ENCODE measurements at places on chromosomes 7 and 10. TPM values are rescaled to one million over a fixed set of nuclear protein-coding genes. Genes with fewer than 3 reads are reported as not detected.

Gene C10orf53
- total RNA-seq, result not detected

Gene GJC3
- total RNA-seq, result 0.11 TPM

Gene CLRN3
- not detected for total RNA-seq

Gene DDC
- total RNA-seq, result 1.8 TPM

Gene MEPCE
- total RNA-seq, result 43.3 TPM

Gene AFAP1L2
- 23.6 TPM for total RNA-seq

Gene ANKRD2
- 4.2 TPM for total RNA-seq

Gene FANK1
- 3.2 TPM for total RNA-seq

Gene TRIP6
- total RNA-seq, result 47.7 TPM

Gene RHOBTB1
- 7.0 TPM for total RNA-seq

Gene MSS51
- total RNA-seq, result 0.36 TPM

Gene ADCYAP1R1
- 0.13 TPM for total RNA-seq

Gene NODAL
- total RNA-seq, result not detected

Gene H2BK1
- not detected for total RNA-seq

Gene HOXA5
- 6.2 TPM for total RNA-seq

Gene OPN1SW
- not detected for total RNA-seq

Gene LRRC17
- total RNA-seq, result 0.10 TPM

Gene SPACDR
- 0.90 TPM for total RNA-seq

Gene OR13A1
- total RNA-seq, result not detected

Gene FAM25A
- not detected for total RNA-seq

Gene ELMO1
- total RNA-seq, result 2.8 TPM
